SK-MEL-5 (cell line): ENCODE measurements at places on chromosomes 4 and X. TPM values are rescaled to one million over a fixed set of nuclear protein-coding genes. Genes with fewer than 3 reads are reported as not detected.

The HPSE gene
- 5.7 and 7.4 TPM in 2 replicates for total RNA-seq

The NR3C2 gene
- total RNA-seq, result 0.32 and 0.67 TPM in 2 replicates

The NUP62CL gene
- total RNA-seq, result 4.5 and 4.6 TPM in 2 replicates

The SLC6A14 gene
- not detected in 2 replicates for total RNA-seq

The LPAR4 gene
- not detected in 2 replicates for total RNA-seq
